ENCODE measurements at places on chromosomes 1 and 21.

- DNase-seq, result no peak
Observed at GRCh38 chr1:17923666-17924065, 168.5 kb downstream of the ACTL8 start.

GRCh38 chr1:187911820-187912219, 1083.1 kb downstream of the PLA2G4A start:
- DNase-seq, result no peak

DNA sequence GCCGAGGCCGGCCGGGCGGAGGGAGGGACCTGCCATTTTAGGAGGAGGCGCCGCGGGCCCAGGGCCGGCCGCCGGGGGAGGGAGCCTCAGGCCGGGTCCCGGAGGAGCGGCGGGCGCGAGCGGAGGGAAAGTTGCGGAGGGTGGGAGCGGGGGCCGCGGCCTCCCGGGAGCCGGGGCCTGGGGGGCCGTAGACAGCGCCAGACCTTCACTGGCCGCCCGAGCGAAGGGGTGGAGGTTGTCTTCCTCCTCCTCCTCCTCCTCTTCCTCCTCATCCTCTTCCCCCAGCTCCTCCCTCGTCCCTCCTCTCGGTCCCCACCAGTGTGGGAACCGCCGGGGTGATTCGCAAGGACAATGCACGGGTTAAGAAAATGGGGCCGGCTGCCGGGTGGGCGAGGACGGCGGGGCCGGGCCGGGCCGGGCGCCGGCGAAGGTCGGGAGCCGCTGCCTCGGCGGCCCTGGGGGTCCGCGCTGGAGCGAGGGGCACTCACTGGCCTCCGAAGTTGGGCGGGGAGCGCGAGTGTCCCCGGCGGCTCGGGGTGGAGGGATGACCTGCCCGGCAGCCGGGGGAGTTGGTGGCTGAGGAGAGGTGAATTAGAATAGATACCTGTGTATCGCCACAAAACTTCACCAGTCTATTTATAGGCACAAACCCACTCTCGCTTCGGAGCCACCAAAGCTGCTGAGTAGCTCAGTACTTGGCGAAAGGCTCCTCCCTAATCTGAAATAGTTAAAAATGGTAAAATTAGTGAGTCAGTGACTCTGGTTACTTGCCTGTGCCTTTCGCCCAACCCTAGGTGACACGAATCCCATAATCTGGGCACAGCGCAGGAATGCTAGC, 1.3 kb downstream of the DYRK1A start:
- peak; percentile 60 for DNase-seq

GRCh38 chr1:68916221-68916902, 419.5 kb upstream of the DEPDC1 start:
- no peak for DNase-seq

- DNase-seq, result no peak
Observed at GRCh38 chr1:199746666-199747384, 280.7 kb upstream of the NR5A2 start.

GRCh38 chr1:176837708-176838107, 326.8 kb downstream of the ASTN1 start:
- no peak for DNase-seq

DNA sequence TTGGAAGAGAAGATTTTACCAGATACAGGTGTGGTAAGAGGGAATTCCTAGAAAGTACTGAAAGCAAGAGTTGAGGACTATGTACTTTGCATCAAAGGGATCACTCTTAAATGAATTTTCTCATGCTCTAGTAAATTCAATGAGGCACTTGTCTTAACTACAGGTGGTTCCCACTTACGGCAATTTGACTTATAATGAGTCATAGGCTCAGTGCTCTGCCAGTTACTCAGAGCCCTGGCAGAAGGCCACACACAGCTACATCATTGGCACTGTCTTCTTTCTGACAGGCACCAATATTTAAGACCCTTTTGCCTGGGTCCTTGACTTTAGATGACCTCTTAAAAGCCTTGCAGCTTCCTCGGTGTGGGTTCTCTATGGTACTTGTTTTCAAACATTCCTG, 15.9 kb upstream of the ADAMTS5 start:
- DNase-seq, result no peak

DNA sequence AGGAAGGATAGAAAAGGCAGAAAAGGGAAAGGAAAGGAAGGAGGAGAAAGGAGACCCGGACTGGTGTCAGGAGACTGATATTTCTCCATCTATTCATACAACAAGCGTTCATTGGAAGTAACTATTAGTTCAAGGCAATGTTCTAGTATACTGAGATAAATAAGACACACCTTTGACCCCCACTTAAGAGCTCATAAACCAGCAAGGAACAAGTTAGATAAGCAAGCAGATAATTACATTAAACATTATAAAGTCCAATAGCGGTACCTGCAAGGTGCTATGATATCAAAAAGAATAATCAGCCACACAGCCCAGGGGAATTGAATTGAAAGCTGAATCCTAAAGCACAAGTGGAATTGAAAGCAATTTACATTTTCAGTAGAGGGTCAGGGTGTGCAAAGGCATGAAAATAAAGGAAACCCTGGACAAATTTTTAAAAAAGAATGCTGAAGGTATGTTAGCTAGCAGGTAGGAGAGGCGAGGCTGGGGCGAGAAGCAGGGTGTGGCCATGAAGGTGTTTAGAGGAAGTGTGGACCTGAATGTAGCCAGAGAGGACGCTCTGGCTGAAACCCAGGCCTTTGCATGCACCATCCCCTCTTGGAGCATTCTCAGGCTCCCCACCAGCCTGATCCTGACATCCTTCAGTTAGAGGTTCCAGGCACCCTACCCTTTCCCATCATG, 200.0 kb downstream of the SETD4 start:
- DNase-seq, result no peak

- no peak for DNase-seq
Observed at GRCh38 chr21:45889256-45889655, 92.3 kb upstream of the COL6A1 start.

DNA sequence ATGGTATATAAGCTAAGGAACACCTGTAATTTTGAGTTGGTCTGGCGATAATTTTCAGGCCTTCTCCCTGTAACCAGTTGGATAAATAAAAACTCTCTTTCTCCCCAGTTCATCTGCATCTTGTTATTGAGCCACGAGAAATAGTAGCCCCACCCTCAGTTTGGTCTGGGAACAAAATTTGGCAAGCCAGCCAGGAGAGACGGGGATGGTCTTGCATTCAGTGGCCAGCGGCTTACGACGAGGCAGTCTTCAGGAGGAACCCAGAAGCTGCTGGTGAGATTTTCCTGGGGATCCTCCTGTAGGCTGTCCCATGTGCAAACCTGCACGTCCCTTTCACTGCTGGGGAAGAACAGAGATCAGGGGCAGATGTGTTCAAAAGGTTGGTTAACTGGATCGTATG, 174.6 kb downstream of the PLA2G4A start:
- DNase-seq, result no peak

DNA sequence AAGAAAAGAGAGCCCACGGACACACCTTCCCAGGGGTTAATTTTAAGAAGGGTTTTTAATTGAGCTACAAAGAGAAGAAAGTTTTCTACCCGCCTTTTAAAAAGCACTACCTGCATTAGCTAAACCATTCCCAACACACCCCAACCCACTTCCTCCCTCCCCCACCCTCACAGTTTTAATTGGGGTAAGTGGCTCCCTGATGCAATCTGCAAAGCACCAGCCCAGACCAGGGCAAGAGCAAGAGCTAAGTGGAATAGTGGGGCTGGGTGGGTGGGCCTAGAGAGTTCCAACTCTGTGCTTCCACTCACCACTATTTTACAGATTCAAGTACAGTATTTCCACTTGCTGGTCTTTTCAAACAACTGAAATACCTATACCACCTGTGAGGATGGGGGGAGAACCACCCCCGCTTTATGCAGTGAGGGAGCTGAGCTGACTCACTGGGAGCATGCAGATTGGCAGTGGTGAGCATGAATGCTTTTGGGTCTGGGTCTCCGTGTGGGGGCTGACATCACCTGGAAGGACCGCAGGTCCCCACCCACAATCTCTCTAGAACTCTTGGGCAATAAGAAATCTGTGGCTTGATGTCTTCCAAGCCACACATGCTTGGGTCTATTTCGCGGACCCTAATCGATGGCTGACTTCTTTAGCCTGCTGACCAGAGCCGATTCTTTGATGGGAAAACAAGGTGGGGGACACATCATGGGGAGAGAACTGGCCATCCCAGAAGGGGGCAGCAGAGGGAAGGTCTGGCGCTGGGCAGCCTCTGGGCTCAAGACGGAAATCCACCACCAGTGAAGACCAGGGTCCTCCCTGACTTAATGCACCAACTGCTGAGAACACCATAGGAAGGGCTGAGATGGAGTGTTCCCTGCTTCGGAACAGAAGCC, 95.5 kb downstream of the SSBP3 start:
- peak; percentile 57 for DNase-seq

DNA sequence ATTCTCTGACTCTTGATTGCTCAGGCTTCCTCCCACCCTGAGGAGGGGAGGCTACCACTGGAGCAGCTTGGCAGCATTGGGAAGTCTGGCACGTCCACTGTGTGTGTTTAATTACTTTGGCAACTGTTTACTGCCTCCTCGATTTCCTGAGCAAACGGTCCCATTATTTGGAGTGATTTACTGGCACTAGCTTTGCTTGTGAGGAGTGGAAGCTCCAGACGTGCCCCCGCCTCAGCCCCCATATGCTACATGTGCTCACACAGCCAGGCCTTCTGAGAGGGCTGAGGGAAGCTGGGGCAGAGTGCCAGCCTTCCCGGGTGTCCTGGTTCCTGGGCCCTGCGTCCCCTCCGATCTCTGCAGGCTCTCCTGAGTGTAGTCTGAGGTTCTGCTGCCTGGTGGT, 306.2 kb downstream of the PTPRU start:
- no peak for DNase-seq

GRCh38 chr1:75124510-75124909, 9.7 kb upstream of the LHX8 start:
- DNase-seq, result no peak

DNA sequence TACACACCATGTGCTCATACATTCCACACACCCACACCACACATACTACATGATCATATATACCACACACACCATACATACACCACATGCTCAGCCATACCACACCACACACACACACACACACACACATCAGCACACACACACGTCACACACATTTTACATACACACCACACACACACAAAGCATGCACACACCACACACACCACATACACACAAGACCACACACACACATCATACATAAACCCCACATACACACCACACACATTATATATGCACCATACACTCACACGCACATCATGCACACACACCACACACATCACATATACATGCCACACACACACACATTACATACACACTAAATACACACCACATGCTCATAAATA, 124.5 kb upstream of the ERG start:
- no peak for DNase-seq

- DNase-seq, result peak; percentile 82
Observed at GRCh38 chr1:156608036-156608674, 6.9 kb upstream of the GPATCH4 start.

DNA sequence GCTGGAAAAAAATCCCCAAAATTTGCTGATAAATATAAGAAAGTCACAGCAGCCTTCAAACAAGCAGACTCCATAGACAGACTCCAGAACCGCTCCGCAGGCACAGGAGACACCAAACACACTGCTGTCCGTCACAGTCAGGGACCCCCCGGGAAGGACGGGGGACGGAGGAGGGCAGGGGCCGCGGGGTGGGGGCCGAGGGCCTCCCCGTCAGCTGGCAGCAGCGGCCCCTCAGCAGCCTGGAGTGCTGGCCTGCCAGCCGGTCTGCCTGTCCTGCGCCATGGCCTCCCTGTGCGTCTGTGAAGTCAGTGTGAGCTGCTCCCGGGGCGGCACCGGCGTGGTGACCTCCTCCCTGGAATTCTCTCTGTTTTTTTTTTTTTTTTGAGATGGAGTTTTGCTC, 10.1 kb upstream of the C1orf159 start:
- DNase-seq, result no peak

GRCh38 chr21:26920055-26920454, 46.8 kb downstream of the ADAMTS5 start:
- no peak for DNase-seq

DNA sequence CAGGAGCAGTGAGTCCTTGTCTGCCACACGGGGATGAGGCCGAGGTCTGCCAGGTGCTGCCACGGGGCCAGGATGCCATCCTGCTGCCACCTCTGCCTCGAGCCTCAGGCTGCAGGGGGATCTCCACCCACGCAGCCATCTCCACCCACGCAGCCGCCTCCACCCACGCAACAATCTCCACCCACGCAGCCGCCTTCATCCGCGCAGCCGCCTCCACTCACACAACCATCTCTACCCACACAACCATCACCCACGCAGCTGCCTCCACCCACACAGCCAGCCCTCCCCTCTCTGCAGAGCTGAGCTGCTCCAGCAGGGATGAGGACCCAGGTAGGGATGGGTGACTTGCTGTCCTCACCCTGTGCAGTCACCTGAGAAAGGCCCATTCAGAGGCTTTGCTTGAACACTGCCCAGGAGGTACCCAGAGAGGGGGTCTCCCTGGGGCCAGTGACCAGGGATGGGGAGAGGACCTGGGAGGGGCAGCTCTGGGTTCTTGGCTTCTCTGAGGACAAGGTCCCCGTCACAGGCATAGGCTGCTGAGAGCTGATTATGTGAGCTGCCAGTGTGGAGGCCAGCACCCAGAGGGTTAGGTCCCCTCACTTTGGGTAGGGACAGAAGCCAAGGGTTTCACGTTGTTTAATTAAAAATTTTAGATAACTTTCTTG, 46.6 kb upstream of the TTC34 start:
- no peak for DNase-seq

DNA sequence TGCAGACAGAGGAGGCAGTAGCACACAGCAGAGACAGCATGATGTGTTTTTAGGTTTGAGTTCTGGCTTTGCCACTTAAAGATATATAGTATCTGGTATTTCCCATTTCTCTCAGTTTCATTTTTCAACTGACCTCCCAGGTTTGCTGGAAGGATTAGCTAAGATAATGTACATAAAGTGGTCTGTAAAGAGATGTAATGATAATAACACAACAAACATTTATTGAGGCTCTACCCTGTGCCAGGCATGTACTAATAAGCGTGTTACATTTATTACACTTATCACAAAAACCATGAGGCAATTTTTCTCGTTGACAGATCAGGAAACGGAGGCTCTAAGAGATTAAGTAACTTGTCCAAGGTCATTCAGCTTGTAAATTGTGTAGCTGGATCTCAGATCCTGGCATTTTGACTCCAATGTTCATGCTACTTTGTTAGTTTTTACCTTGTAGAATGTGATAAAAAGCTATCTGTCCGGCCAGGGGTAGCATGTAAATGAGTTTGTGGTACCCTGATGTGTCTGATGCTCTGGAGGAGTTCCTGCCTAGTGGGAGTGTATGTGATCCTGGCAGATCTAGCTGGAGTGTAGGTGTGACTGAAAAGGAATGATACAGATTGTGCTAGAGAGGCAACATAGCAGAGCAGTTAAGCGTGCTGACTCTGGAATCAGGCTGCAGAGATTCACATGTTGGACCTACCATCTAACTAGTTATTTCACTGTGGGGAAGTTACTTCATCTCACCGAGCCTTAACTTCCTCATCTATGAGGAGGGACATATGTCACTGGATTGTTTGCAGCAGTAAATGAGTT, 146.6 kb downstream of the VPS13D start:
- DNase-seq, result peak; percentile 35

DNA sequence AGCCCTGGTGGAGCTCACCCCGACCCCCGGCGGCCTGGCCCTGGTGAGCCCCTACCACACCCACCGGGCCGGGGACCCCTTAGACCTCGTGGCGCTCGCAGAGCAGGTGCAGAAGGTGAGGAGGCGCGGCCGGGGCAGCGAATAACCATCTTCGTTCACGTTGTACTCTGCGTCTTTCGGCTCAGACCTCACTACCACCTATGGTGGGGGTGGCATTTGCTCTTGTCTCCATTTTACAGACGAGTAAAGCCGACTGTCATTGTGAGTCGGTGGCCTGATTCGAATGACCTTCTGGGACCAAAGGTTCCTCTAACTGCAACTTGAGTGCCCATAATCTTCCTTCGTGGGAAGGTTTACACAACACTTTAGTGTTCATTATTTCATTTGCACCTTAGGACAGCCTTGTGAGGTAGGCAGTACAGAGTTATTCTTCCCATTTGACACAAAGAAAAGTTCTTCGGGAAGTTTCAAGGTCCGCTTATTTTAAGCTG, 506 bp downstream of the C1orf50 start:
- no peak for DNase-seq

All from NB4 (cell line).